ENCODE measurements at places on chromosomes 2 and 18.

DNA sequence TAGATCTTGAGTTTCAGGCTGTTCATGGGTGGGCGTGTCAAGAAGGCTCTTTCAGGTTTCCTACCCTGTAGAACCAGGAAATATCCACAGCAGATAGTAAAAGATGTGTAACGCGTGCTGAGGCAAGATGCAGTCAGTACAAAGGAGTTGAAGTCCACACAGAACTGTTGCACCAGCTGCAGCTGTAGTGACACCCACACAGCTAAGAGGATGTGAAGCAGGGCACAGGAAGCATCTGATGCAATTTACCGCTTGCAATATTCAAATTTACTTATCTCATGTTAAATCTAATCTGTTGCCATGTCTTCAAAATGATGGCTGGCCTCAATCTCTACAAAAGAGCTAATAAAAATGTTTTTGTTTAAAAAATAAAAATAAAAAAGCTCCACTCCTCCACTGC lies 132.8 kb downstream of the ARHGAP15 start:
- peak; percentile 59 for DNase-seq

- DNase-seq, result no peak
Observed at GRCh38 chr18:77395953-77396352, 146.3 kb downstream of the GALR1 start.

- DNase-seq, result no peak
Observed at GRCh38 chr2:222844323-222844722, 16.5 kb upstream of the ACSL3 start.

DNA sequence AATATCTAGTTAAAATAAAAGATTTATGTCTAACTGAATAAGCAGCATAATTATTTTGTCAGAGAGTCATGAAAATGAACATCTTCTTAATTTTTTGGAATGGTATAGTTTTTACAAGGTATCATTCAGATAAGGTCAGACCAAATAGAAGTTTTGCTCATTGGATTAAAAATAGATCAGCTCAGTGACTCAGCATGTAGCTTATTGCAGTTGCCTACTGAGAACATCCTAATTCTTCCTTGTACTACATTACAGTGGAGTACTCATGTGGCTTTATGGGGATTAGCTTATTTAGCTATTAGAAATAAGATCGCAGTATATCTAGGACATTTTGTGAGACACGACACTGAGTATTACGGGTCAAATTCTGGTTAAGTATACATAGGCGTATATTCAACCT lies 38.2 kb upstream of the PPM1B start:
- no peak for DNase-seq

DNA sequence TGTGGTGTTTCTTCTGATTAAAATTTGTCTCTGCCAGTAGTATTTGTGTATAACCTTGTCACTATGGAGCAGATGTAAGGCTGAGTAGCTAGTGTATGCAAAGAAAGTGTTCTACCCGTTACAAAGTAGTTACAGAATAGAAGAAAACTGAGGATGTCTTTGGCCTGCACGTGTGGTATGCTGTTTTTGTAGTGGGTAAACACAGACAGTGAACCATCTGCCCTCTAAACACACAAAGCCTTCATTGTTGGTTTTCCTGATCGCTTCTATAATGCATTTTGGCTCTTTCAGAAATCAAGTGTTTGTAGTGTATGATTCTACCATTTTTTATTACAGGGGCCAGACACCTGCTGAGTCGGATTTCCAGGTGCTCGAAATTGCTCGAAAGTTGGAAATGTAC lies 61.5 kb downstream of the FARP2 start:
- DNase-seq, result no peak

GRCh38 chr2:64859312-64860212 lies 129.6 kb upstream of the SLC1A4 start:
- DNase-seq, result peak; percentile 25

- DNase-seq, result no peak
Observed at GRCh38 chr18:4146797-4147196, 308.3 kb downstream of the DLGAP1 start.

DNA sequence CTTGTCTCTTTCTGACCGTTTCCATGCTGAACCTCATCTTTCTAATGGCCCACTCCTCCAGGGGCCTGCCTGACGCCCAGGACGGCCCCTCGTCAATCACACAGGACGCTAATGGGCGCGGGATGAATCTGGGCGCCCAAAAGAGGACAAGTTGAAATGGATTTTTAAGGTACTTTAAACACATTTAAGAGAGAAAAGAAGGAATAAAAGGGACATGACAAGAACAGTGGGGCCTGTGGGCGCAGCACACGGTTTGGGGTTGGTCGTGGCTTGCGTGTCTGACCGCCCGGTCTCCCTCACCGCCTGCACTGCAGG lies 607 bp upstream of the UBE2F start:
- no peak for DNase-seq

DNA sequence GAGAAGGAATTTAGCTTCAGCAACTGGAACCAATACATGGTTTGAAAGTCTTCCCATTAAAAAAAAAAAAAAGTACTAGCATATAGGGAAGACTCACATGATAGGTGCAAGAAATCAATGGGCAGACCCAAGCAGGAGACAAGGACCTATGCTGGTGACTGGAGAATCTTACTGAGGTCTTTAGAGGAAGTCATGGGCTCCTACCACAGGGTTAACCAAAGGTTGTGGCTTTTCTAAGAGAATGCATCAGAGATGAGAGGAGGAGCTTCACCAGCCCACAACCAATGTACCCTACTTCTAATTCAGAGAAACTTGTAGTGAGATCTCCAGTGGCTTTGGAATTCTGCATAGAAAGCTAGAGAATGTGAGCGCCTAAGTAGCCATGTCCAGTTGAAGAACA lies 207.4 kb downstream of the NCKAP5 start:
- DNase-seq, result no peak

DNA sequence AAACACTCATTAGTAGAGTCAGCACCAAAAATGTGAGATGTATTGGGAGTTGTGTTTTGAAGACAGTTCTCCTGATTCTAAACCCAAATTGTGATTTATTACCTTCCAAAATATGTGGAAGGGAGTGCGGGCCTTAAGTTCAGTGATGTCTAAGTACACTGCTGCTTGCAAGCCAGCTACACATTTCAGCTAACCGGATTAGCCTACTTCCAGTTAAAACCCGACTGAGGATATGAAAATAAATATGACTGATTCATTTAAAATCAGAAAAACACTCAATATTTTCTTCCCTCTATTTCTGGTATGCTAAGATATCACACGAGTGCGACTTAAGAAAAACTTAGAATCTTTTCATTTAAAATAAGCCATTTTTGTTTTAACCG lies 907 bp downstream of the FHL2 start:
- DNase-seq, result no peak

DNA sequence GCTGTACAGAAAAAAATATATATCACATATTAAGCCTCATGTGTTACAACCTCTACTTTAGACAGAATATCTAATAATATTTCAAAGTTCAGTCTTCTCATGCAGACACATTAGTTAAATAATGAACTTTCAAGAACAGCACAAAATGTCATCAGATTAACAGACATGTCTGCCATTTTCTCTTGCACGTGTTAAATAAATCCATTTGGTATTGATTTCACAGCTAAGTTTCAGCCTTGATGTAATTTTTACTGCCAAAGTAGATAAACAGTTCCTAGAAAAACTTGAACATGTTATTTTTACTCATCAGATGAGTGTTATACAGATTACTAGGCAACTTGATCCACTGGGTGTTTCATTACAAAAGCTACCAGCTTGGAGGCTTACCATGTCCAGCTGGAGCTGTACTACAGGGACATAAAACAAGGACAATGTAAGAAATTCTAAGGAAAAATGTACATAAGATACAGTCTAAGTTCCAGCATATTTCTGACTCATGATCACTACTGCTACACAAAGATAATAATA lies 290.7 kb upstream of the DDX18 start:
- no peak for DNase-seq

GRCh38 chr18:35458677-35459441 lies 38.9 kb downstream of the INO80C start:
- DNase-seq, result no peak

GRCh38 chr2:146228466-146229058 lies 1616.3 kb upstream of the ACVR2A start:
- DNase-seq, result no peak

- DNase-seq, result no peak
Observed at GRCh38 chr2:231353469-231353868, 42.0 kb upstream of the B3GNT7 start.

- DNase-seq, result no peak
Observed at GRCh38 chr2:2318949-2319348, 12.1 kb downstream of the MYT1L start.

- no peak for DNase-seq
Observed at GRCh38 chr2:25056098-25056821, 14.4 kb downstream of the EFR3B start.

GRCh38 chr2:6336752-6337471 lies 528.8 kb downstream of the CMPK2 start:
- DNase-seq, result no peak

GRCh38 chr2:4354678-4355077 lies 651.3 kb downstream of the DCDC2C start:
- peak; percentile 3 for DNase-seq

- no peak for DNase-seq
Observed at GRCh38 chr2:30217644-30218337, 13.5 kb upstream of the LBH start.

DNA sequence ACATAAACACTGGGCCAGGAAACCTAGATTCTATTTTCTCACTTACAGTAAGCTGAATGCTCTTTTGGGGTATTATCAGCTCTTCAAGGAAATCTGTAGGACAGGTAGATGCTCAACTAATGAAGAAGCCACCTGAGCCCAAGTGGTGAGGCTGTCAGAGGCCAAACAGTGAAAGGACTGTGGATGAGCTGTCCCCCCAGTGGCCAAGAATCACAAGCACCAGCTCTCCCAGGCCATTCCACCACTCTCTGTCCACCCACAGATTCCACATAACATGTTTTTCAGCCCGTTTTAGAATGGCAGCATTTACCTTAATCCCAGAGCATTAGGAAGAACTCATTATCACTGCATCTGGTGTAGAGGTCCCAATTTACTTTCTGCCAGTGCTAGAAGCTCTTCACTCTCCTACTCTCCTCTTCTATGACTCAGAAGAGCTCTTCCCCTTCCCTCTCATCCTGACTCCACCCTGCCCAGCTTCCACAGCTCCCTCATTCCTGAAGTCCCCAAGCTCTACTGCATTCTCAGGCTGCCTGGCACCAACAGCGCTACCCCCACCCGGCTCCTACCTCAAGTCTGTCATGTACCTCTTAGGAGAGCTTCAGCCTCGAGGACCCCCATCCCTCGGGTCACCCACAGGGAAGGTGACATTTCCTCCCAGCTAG lies 43.8 kb upstream of the GORASP2 start:
- DNase-seq, result no peak

- DNase-seq, result no peak
Observed at GRCh38 chr2:228917220-228917619, 353.9 kb downstream of the PID1 start.

- peak; percentile 0 for DNase-seq
Observed at GRCh38 chr2:231780123-231780908, 766 bp downstream of the PDE6D start.

- no peak for DNase-seq
Observed at GRCh38 chr2:234863043-234863934, 88.5 kb upstream of the SH3BP4 start.

DNA sequence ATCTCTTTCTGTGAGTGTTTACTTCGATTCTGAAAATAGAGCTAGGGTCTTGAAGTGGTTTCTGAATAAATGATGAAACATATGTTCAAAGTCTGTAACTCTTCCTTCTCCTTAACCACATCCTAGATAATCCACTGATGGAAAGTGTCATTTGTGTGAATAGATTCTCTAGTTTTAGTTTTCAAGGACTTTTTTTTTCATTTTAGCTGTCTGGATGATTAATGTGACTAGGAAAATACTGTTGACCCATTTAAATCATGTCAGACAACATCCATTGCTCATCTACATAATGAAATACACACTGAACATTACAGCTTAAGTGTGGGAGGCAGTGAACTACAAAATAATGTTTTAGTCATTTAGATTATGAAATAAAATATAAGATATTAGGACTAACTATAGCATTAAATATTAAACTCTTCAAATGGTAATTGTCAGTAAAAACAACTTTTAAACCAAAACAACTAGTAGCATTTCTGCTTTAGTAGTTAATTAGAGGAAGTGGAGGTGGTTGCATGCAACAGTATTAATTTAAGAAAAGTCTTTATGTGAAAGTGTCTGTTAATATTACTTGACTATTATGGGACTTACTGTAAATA lies 39.1 kb upstream of the DLX1 start:
- DNase-seq, result no peak

DNA sequence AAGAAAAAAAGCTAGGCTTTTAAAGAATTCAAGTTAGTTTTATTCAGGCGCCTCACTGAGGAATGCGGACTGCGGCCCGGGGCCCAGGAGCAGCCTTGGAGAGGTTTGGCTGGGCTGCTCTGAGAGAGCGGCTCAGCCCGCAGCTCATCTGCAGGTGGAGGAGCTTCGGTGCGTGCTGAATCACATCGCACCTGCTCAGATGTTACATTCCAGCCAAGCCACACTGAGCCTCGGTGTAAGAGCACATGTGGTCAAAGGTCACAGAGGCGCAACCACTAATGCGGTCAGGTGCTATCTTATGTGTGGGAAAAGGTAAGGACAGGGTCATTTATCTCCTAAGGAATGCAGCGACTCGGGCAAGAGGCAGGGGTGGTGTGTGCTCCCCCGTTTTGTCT lies 17.1 kb upstream of the CNDP1 start:
- DNase-seq, result no peak

DNA sequence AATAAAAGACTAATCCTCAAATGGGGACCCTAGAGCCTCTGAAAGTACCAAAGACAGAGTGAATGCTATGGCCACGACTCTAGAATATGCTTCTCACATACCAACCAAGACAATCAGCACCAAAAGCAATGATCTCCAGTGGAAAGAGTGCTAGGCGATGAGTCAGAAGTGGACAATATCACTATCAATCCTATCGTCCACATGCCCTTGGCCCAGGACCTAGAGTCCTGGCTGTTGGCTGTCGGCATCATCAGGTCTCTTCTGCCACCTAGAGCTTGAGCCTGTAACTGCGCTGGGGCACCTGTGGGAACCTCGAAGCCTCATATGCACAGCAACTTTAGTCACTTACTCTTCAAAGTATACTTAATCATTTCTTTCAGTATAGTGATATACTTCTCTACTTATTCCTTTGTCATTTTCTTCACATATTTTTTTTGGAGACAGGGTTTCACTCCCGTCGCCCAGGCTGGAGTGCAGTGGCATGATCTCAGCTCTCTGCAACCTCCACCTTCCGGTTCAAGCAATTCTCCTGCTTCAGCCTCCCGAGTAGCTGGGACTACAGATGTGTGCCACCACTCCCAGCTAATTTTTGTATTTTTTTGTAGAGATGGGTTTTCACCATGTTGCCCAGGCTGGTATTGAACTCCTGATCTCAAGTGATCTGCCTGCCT lies 29.7 kb downstream of the NOL10 start:
- no peak for DNase-seq

DNA sequence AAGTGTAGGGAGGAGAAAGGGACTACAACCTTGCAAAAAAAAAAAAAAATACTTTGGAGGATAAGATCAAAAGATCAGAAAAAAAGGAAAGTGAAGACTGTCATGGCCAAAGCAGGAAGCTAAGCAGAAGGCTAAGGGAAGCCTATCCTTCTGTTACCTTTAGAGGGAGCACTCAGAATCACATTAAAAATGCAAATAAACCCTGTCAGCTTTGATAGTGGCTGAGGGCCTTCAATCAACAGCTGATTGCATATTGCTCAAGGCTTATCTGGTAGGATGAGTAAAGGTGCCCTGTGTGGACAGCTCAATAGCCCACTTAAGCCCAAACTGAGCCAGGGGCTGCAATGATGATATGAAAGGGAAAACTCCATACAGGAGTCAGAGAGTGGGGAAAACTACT lies 1021.2 kb downstream of the LRP1B start:
- no peak for DNase-seq
